Stimulated activated naive CD4-positive, alpha-beta T cell treated with Interleukin-2 at 50 U/mL for 16 hours (primary cell): ENCODE measurements at places on chromosomes 11 and 22.

DNA sequence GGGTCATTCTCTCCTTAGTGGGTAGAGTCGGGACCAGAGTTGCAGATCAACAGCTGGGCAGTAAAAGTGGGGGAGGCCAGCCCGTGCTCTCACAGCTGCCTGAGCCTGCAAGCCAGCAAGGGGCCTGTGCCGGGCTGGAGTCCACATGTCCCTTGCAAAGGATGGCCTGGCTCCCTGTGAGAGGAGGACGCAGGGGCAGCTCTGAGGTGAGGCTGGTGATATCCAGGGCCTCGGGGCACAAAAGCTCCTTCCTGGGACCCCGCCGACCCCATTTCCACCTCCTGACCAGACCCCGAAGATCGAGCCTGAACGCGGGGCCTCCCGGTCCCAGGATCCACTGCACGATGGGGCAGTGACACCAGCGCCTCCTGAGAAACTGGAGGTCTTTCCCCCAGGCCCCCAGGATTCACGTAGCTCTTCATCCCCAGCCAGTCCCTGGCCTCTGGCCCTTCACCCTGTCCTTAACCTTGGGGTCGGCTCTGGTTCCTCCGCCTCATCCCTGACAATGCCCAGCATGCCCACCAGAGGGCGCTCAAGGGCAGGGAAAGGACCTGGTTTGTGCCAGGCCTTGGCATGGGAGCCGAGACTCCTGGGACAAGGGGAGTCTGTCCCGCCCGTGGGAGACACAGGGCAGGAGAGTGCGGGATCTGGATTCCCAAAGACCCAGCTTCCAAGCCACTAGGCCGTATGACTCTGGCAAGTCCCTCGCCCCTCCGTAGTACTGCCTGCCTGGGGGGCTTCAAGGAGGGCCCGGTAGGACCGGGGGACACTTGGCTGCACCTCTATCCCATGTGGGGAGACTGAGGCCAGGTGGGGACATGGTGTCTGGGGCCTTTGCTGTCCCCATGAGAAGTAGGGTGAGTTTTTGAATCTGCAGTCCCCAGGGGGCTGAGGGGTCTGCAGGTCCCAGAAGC is 17.8 kb upstream of the WNT7B start:
- peak; percentile 67 for DNase-seq

DNA sequence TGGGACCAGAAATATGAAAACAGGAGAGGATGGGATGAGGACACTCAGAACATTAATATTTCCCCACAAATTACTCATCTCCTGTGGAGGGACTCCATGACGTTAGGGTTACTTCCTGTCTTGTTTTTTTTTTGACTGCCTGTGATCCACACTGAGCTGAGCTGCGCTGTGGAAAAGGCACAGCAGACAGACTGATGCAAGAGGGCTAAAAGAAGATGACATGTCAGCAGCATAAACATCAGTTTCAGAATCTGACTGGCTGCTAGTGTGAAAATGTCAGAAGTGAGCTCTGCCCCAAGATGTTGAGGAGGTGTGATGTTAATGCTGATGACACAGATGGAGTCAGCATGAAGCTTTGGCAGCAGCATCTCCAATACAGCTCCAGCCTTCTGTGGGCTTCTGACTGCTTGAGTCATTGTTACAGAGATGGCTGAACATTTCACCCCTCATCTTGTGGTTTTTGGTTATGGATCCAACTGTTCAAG is 286.8 kb downstream of the BLID start:
- no peak for DNase-seq

GRCh38 chr11:16854979-16855378 is 116.5 kb downstream of the C11orf58 start:
- DNase-seq: no peak

DNA sequence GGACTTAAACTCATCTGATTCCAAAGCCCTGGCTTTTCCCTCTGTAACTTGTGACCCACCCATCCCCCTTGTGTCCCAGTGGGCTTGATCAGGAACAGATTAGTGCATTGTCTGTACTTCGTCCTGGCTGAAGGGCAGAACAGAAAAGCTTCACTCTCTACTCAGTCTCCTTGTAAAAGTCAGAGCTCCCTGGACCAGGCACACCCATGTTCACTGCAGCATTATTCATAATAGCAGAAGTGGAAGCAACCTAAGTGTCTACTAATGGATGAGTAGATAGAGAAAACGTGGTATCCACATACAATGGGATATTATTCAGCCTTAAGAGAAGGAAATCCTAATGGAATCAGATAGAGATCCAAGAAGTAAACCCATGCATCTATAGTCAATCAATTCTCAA is 20.7 kb downstream of the DRD2 start:
- no peak for DNase-seq

DNA sequence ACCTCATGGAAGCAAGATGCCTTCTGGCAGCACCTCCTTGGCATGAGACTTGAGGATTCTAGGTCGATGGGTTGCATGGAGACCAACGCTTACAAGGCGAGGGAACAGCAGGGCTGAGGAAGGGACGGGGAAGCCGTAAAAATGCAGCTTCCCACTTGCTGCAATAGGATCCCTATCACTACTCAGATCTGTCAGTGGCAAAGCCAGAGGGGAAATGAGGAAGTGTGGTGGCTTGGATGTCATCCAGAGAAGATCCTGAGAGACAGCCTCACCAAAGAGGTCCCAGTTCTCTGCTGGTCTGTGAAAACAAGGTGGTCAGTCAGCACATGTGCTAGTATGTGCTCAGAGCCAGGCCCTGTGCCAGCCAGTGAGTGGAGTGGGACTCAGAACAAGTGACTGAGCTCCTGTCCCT is 22.2 kb downstream of the CYB5R2 start:
- DNase-seq: no peak

DNA sequence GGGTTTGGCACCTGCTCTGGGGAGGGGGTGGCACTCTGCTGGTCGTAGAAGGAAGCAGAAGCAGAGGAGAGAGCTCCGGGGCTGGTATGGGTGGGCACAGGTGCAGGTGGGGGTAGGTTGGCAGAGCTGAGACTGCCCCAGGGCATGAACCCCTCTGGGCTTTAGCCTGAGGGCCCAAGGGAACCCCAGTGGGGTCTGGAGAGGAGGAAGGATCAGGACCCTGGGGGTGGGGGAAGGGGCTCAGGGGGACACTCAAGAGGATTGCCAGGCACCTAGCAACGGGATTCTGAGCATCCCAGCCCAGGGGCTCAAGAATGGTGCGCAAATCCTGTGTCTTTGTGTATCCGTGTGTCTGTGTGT is 6.3 kb downstream of the ALDH3B2 start:
- no peak for DNase-seq

- DNase-seq: no peak
Measured at GRCh38 chr11:111836721-111837120, 34.7 kb downstream of the ALG9 start.

DNA sequence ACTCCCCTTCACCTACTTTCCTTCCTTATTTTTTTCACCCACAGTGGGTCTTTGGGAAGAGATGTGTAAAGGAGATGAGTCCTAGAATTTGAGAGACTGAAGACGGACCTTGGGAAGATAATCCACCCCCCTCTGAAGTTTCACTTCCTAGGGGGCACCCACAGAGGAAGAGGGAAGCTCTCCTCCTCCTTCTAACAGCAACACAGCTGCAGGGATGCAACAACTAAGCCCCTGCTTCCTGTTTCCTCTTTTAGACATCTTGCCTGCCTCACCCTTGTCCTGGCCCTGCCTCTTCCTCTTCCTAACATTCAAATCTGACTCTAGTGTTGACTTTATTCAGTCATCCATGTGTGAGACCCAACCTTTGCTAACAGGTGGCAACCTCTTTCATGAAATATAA is 424.6 kb downstream of the BUD13 start:
- no peak for DNase-seq

DNA sequence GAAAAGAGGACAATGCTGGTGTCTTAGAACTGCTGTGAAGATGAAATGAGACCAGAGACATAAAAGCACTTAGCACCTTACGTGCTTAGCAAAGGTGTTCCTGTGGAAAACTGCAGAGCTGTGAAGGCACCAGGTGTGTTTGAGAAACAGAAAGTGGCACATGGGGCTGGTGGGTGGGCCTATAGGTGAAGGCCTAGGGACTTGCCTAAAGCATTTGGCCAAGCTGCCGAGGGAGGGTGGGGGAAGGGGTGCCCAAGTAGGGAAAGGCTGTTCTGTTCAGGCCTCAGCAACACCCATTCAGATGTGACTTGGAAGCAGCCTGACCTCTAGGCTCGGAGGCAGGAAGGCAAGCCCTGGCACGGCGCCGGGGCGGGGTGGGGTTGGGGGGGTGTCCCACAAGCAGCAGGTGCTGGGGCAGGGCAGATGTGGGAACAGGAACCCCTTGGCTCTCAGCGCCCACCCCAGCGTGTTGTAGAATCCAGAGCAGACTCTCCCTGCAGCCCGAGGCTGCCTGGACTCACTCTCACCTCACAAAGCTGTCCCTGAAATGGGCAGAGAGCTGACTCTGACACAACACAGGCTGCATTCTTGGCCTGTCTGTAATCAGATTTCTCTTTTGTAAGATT is 366.7 kb upstream of the NARS2 start:
- DNase-seq: no peak

DNA sequence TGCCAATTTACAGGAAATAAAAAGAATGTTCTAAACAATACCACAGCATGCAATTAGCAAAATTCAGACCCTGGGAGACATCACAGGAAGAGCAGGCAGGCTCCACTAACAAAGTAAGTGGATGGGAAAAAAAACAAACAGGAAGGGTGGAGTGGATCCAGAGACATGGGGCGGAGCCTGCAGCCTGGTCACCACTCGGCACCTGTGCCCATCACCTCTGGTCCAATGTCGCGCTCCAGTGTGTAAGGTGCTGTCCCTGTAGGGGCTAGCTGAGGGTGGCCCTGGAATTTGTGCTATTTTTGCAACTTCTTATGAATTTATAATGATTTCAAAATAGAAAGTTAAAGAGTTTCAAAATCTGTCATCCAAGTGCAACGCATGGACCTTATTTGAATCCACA is 11.0 kb upstream of the MOB2 start:
- DNase-seq: no peak

DNA sequence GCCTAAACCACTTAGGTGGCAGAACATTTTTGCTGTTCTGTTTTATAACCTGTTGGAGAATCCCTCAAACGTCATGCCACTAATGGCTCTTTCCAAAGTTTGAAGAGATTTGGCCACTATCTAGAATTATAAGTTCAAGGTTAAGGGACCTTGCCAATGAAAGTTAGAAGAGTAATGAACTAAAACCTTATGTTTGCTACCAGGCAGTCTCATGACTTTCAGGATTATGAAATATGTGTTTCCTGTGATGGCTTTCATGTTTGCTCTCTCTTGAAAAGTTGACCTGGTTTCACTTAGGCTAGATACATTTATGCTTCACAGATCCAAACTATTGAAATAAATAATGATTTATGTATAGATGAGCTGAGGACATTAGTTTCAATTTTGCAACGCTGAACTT is 340.0 kb downstream of the LRRC4C start:
- no peak for DNase-seq

DNA sequence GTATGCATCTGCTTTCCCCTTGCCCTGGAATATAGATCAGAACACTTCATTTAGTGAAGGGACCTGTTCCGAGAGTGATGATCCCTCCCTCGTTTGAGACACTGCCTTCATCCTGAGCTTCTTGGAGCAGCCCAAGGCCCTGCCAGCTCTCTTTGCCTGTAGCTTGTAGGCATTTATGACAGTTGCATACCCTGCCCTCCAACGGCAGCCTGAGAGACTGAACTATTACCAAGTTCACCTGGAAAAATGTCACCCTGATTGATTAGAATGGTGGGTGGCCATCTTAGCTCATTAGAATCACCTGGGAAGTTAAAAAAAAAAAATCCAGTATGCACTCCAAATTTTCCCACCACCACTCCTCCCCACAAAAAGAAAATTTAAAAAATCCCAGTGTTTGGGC is 1.5 kb downstream of the MICAL3 start:
- no peak for DNase-seq
